Omental fat pad (tissue), 4 donors: ENCODE measurements at places on chromosomes 11 and 22.

DNA sequence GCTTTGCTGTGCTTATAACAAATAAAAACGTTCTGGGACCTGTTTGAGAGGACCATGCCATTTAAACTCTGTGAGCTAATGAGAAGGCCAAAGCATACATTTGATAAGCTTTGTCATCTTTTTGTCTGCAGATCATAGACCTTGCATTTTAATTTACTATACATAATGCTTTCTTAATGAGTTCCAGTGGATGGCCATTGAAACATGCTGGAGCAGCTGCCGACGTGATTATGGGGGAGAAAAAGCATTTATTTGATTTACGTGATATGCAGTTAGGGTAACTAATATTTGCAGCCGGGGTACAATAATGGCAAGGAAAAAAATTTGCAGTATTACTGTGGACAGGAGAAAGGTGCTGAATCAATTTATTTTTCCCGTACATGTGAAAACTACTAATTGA is 240.2 kb downstream of the FAT3 start:
- DNase-seq, result no peak

DNA sequence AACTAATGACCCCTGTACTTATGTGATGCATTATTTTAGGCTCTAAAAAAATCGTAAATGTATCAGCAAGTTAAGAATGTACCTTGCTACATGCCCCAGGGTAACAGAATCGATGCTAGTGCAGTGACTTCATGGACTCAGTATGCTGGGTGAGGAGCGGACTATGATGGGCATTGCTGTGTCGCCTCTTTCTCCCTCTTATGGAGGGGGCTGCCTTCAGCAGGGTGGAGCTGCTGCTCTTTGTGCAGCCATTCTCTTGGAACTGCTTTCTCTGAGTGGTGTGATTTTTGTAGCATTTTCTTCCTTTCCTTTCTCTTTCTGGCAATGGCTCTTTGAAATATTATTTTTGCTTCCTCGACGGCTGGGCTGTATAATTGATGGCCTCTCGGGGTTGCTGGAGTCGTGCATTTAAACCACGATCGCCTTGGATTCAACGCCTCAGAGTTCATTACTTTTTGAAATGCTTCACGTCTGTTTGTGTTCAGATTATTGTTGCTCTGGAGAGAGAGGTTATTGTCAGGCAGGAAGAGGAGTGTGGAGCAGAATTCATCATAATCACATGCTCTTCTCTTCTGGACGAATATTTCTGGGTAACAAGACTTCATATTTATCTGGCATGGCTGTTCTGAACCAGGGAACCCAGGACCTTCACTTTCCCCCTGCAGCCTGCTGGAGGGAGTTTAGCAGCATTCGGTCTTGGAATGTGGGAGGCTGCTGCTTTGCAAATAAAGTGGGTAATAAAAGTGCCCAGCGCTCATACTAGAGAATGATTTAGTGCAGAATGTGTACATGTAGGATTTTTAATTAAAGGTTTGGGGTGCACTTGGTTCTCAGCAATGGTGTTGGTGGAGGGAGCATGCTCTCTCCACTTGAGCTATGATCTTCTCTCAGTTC is 804.2 kb downstream of the NTM start:
- no peak for DNase-seq

- DNase-seq, result no peak
These were observed 418.8 kb downstream of the TMEM135 start for GRCh38 chr11:87456499-87456898.

DNA sequence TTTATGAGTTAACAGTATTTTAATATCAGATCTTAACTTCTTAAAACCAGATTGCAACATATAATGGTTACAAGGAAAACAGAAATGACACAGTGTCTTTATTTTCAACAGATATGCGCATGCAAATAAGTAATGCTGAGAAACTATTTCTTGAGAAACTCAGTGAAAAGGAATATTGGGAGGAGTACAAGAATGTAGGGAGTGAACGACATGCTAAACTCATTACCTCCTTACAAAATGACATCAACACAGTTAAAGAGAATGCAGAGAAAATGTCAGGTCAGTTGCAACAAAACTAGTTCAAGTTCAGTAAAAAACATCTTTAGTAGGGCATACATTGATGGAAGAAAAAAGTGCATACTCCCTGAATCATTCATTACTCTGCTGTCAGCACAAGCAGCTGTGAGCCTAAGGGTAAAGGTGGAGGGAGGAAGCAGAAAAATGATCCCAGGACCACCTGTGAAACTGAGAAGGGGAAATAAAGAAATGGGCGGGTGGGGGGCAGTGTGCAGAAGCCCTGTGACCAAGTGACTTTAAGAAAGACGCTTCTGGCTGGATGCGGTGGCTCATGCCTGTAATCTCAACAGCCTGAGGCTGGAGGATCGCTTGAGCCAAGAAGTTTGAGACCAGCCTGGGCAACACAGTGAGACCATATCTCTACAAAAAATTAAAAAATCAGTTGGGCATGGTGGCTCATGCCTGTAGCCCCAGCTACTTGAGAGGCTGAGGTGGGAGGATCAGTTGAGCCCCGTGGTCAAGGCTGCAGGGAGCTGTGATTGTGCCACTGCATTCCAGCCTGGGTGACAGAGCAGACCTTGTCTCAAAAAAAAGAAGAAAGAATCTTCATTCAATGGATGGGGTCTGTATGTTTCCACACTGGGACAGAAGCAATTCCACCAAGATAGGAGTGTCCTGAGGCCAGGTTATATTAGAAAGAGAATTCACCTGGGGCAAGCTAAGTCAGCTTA is 31.2 kb downstream of the CCDC83 start:
- no peak for DNase-seq

- DNase-seq, result no peak
These were observed 171.3 kb downstream of the SOX6 start for GRCh38 chr11:16185042-16185441.

DNA sequence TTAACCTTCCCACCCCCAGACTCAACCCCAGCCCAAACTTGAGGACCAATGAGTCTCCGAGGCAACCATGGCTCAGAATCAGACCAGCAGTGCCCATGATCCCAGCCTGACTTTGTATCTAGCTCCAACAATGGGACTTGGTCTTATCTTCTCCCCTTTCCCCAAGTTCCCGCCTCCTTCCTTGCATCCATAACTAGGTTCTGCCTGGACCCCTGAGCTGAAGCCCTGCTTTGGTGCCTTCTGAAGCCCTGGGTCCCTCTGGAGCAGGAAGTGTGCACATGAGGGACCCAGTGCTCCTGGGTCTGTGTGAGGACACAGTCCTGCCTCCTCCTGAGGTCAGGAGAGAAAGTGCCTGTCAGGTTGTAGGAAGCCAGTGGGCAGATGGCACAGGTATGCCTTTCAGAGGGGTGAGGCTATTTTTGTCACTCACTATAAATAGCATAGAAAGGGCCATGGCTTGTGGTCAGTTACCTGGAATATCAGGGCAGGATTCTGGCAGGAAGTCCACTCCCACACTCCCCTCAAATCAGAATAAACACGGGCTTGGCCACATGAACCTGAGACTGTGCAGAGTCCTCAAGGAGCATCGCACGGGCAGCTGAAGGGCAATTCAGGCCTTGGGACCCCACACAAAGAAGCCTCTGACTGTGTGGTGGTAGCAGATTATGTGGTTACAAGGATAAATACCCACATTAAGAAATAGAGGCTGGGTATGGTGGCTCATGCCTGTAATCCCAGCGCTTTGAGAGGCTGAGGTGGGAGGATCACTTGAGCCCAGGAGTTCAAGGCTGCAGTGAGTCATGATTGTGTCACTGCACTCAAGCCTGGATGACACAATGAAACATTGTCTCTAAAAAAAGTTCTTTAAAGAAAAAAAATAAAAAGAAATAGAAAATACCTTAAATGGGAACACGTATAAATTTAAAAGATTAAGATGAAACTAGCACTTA is 27.4 kb downstream of the RCN1 start:
- no peak for DNase-seq

- peak; percentile 18 for DNase-seq
These were observed 19.8 kb upstream of the GNB1L start for GRCh38 chr22:19874307-19875060.

DNA sequence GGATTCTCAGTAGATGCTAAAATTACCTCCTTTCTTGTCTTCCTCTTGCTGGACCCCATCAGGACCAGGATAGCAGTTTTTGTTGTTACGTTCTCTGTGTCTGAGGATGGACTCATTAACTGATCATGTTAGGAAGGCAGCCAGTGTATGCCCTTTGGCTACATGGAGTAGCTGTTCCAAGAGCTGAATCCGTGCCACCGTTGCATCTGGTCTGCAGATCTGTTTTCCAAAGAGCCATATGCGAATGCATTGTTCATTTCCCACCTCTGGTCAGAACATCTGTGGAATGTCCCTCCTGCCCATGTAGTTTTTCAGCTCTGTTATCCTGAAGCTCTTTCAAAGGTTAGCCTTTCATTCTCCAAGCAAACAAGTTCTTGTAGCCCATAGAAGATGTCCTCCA is 188.4 kb downstream of the SPON1 start:
- no peak for DNase-seq

DNA sequence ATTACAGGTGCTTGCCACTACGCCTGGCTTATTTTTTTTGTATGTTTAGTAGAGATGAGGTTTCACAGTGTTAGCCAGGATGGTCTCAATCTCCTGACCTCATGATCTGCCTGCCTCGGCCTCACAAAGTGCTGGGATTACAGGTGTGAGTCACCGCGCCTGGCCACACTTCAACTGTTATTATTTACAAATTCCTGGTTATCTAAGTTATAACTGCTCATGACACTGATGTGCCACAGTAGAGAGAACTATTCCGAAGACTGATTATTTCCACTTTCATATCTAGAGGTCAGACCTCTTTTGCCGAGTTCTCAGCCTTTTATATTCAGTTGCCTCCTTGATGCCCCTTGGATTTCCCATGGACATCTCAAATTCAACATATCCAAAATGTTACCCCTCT is 3.9 kb upstream of the NUP160 start:
- no peak for DNase-seq

DNA sequence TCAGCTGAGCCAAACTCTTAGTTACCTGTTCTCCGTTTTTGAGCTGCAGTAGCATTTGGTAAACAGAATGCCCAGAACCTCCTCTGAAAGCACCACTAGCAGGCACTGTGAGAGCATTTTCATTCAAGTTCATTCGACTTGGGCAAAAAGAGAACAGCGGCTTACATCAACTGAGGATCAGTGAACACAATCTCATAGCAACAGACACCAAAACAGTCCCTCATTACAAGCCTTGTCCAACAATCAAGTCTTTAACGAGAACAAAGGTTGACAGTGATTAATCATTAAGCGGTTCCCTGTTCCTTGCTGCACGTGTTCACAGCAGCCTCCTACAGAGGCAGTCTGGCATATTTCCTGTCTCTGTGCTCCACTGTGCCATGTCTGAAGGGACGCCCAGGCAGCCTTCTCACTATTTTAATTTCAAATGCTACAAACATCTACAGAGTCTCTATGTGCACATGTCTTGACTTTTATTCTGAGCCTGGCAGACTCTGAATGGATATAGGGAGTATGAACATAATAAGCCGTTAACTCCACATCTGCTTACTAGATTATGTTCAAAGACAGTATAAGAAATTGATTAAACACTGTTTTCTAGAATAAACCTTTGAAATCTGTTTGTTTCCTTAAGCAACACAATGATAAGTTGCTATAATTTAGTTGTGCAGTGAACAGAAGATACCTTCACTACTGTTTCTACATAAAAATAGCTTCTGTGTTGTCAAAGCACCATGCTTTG is 88.3 kb upstream of the MTMR2 start:
- DNase-seq, result no peak

DNA sequence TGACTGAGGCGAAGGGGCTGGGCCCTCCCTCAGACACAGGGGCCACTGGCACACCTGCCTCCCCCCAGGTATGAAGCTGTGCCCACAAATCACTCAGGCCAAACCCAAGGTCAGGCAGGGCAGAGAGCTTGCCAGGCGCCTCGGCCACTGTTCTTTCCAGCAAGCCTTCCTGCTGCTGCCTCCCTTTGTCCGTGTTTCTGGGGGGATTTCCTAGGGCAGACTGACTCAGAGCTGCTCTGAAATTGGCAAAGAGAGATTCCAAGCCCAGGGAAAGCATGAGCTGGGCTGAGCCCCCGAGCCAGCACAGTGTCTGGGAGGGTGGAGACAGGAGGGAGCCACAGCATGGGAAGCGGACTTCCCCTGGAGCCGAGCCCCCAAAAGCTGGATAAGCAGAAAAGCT is 33.2 kb downstream of the PPP2R1B start:
- DNase-seq, result no peak

DNA sequence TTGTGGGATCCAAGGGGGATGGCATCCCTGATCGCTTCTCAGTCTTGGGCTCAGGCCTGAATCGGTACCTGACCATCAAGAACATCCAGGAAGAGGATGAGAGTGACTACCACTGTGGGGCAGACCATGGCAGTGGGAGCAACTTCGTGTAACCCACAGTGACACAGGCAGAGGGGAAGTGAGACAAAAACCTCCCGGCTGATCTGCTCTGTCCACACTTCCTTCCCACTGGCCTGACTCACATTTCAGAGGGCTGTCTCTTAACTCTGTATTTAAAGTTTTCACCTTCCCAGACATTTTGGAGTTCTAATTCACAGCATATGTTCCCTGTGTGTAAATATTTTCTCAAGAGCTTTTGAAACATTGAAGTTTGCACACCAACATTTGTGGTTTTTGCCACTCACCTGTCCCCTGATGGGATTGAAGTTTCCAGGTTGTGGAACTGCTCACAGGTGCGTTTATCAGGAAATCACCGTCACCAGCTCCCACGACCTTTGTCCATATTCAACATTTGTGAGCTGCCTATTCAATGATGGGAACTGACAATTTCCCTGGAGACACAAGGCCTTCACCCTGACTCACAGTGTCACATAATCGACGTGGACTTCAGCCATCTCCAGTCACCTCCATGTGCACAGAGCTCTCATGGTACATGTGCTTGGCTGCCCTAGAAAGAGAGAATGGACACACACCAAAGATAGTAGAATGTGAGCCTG is 99.2 kb downstream of the VPREB1 start:
- no peak for DNase-seq

GRCh38 chr11:119483341-119483880 is 60.4 kb upstream of the THY1 start:
- DNase-seq, result peak; percentile 15

GRCh38 chr11:69008737-69009440 is 4.2 kb downstream of the MRGPRF start:
- peak; percentile 75 for DNase-seq
